M059J (cell line): ENCODE measurements at places on chromosomes 5 and 9.

- peak; percentile 98 for DNase-seq
Measured at GRCh38 chr5:39399135-39400036, 25.4 kb downstream of the DAB2 start.

GRCh38 chr5:109943701-109944235, 254.0 kb downstream of the MAN2A1 start:
- DNase-seq, result no peak

DNA sequence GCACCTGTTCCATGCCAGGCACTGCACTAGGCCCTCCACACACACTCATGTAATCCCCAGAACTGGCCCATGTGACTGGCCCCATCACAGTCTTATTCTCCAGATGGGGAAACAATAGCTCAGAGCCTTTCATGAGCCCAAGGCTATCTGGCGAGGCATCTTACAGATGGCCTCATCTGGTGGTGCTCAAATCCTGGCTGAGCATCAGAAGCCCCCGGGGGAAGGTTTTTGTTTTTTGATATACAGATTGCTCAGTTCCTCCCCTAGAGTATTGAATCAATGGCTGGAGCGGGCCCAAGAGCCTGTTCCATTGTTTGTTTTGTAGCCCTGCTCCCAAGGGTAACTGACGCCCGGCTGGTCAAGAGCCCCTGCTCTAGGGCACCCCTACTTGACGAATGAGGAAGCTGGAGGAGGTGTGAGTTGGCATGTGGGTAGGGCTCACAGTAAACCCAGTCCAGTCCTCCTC, 145.3 kb upstream of the RAPGEF1 start:
- DNase-seq, result peak; percentile 9

- no peak for DNase-seq
Measured at GRCh38 chr9:135830496-135830895, 76.8 kb downstream of the CAMSAP1 start.

DNA sequence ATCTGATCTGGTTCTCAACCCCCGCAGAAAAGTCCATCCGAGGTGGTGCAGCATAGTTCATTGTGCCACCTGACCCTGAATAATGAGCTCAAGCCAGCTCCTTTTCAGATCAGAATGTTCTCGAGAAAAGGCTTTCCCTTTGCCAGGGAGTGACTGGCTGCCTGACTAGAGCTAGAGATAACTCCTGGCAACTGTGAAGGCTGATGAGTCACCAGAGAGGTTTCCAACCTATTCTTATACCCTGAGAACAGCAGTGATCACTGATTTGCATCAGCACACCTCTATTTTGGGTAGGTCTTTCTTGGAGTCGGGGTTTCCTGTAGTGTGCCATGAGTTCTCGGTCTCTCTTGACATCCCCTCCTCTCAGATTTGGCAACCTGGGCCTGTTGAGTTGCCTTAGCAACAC, 127.9 kb downstream of the PIK3R1 start:
- DNase-seq, result peak; percentile 93

GRCh38 chr5:171449426-171449825, 30.0 kb downstream of the FGF18 start:
- no peak for DNase-seq

- no peak for DNase-seq
Measured at GRCh38 chr5:37391591-37391990, 12.5 kb downstream of the WDR70 start.
